ENCODE measurements at places on chromosomes 2 and 18. TPM values are rescaled to one million over a fixed set of nuclear protein-coding genes. Genes with fewer than 3 reads are reported as not detected.

KCNK3 gene
- total RNA-seq: 0.68 TPM

EGR4 gene
- not detected for total RNA-seq

DNA sequence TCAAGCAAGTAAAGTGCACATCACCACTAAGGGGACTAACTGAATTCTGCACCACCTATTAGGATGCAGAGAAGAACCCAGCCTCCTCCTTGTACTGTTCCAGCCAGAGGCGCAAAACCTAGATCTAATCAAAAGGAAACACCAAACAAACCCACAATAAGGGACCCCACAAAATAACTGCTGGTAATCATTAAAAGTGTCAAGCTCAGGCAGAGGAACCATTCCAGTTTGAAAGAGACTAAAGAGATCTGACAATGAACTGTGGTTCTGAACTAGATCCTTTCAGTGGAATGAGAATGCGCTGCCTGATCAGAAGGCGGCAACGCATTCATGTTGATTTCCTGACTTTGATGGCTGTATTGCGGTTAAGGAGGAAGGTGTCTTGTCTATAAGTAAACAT, 16.8 kb downstream of the HDLBP start:
- no peak overlapping the region for H3K27ac ChIP-seq
- H3K36me3 ChIP-seq: peaks cover 15% of the 10 kb centered on the region
- no peak for DNase-seq
- peaks cover 27% of the 10 kb centered on the region for H3K4me1 ChIP-seq

DNA sequence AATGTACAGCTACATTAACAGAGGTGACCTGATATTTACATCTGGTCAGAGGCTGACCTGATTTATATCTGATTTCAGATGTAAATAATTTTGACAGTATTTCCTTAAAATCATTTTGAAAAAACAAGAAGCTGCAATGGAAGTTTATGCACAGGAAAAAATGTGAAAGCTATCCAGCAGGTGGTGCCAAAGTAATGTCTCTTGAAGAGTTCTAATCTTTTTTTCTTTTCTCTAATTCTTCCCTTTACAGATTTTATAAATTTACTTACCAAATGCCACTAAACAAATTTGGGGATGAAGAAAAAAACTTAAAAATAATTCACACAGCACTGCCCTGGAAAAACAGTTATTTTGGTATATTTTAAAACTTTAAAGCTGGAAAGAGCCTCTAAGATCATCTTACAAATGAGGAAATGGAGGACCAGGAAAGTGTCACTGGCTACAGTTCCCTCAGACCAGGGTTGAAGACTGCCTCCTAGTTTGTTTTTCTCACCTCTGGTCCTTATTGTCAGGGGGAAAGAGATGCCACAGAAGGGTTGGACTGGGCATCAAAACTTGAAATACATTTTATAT, 16.4 kb upstream of the FBLN7 start:
- H3K36me3 ChIP-seq: peaks cover 13% of the 10 kb centered on the region
- H3K4me3 ChIP-seq: no peak overlapping the region
- H3K27ac ChIP-seq: no peak overlapping the region
- no peaks in the 10 kb centered on the region for H3K27me3 ChIP-seq
- H3K4me1 ChIP-seq: peaks cover under 1% of the 10 kb centered on the region

- no peak overlapping the region for H3K4me3 ChIP-seq
- H3K27ac ChIP-seq: no peak overlapping the region
- H3K27me3 ChIP-seq: no peaks in the 10 kb centered on the region
- no peaks in the 10 kb centered on the region for H3K4me1 ChIP-seq
Measured at GRCh38 chr18:5439986-5440696, 103.7 kb downstream of the EPB41L3 start.

Measured in neural crest cell (in vitro differentiated cells).